ENCODE measurements at places on chromosomes 4 and X. TPM values are rescaled to one million over a fixed set of nuclear protein-coding genes. Genes with fewer than 3 reads are reported as not detected.

The CLGN gene
- total RNA-seq = not detected

- DNase-seq = no peak
These were observed 762.8 kb upstream of the INTU start for GRCh38 chr4:126869967-126870366.

DNA sequence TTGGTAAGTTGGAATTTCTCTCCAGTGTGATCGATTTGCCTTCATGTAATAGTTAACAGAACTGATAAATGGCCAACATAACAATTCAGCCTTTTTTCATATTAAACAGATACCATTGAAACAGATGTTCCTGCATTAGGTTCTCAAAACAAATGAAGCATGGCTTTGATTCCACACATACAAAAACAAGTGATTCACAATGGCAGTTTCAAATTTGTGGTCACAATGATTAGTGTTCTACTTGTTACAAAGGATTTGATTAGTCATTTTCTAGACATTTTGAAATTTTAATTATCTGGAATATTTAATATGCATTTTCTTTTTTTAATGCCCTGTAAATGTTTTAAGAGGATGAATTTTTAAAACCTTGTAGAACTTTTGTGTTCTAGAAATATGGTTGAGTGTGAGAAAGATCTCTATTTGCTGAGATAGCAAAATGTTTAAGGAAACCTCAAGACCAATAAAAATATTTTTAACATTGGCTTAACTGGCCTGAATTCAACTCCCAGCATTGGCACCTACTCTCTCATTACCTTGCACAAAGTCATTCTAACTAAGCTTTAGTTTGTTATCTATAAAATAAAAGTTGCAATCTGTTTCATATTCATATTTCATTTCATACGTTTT is 18.9 kb upstream of the GLRA3 start:
- no peak for DNase-seq

The SLIT2 gene
- total RNA-seq = not detected

The ADH1B gene
- total RNA-seq = not detected

Measured in activated naive CD4-positive, alpha-beta T cell treated with anti-CD3 and anti-CD28 coated beads for 36 hours (primary cell).